ENCODE measurements at places on chromosomes 3 and 15.

GRCh38 chr15:25838191-25838870 lies 24.8 kb downstream of the ATP10A start:
- no peak for DNase-seq

DNA sequence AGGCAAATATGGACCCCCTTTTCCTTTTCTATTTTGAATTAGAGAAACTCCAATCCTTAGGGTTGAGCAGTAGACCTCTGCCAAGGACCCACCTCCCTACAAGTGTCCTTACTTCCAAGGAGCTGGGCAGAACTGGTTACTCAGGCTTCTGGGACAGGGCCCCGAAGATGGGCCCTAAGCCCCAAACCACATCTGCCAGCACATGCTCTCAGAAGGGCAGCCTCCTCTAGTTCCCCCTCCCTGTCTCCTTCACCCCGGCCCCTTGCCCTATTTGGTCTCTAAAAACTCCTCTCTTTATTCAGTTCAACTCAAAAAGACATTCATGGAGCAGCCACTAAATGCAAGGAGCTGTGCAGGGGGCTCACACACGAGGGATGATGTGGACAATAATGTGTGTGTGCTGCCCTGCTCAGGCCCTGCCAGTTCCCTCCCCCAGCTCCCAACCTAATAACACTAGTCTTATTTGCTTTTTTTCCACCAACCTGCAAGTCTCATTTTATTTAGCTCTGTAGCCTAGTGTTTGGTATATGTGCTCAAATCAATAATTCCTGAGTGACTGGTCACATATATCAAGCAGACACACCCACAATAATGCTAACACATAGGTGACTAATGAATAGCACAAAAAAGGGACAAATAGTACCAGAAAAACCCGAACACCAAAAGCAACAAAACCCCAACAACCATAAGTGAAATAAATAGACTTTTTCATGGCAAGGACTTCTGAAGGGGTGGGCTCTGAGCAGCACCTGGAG lies 12.2 kb downstream of the ZDHHC3 start:
- no peak for DNase-seq

- DNase-seq, result no peak
Observed at GRCh38 chr3:71002298-71002697, 581.2 kb downstream of the FOXP1 start.

GRCh38 chr3:195905970-195906864 lies 2.1 kb downstream of the TNK2 start:
- DNase-seq, result no peak

- no peak for DNase-seq
Observed at GRCh38 chr15:30885814-30886213, 17.9 kb upstream of the FAN1 start.

Data from activated CD8-positive, alpha-beta memory T cell treated with anti-CD3 and anti-CD28 coated beads for 1 hour (primary cell).